Effector CD8-positive, alpha-beta T cell (primary cell): ENCODE measurements at places on chromosomes 5 and 9.
A peak's percentile ranks its signal among the peaks of the same experiment; 100 is the strongest.

DNA sequence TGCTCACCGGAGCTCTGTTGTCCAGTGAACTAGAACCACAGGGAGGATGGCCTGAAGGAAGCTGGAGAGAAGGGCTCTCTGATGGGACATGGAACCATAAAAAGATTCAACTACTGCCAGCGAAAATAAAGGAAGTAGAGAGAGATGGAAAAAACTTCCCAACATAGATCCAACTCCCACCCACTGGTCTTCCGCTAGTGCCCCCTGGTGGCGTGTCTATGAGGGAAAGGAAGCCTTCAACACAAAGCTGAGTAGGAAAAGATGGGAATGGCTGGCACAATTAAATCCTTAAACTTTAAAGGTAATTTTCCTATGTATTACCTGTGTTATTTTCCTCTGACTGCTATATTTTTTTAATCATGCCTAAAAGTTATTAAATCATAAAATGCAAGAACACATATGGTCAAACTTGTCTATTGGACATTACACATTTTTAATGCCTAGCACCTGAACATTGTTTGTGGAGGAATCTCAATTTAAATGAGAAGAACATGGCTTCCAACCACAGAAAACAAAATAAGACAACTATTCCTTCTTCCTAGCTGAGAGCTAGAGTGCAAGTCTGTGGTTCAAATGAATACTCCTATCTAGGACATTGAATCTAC lies 51.5 kb downstream of the CEP120 start:
- peak; percentile 7 for DNase-seq

DNA sequence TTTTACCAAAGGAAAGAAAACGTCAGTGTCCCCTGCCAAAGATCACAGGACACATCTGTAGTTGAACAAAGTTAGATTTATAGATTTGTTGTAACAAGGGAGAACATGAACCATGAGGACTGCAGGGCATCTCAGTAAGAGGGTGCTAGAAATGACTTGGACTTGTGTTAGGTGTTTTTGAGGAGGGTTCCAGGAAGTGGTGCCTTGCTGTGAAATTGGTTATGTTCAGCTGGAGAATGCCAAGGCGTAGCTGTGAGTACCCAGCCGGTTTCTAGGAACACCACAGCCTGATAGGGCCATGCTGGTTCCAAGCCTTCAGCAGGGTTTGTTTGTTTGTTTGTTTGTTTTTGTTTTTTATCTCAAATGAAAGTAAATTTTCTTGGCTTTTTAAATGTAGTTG lies 5.3 kb downstream of the SPEF2 start:
- no peak for DNase-seq

GRCh38 chr5:96017951-96018350 lies 56.3 kb upstream of the ELL2 start:
- DNase-seq, result no peak

DNA sequence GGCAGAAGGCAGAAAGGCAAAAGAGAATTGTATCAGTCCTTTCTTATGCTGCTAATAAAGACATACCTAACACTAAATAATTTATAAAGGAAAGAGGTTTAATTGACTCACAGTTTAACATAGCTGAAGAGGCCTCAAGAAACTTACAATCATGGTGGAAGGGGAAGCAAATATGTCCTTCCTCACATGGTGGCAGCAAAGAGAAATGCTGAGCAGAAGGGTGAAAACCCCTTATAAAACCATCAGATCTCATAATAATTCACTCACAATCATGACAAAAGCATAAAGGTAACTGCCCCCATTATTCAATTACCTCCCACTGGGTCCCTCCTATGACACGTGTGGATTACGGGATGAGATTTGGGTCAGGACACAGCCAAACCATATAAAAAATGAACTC lies 312.5 kb upstream of the PTGER4 start:
- no peak for DNase-seq

DNA sequence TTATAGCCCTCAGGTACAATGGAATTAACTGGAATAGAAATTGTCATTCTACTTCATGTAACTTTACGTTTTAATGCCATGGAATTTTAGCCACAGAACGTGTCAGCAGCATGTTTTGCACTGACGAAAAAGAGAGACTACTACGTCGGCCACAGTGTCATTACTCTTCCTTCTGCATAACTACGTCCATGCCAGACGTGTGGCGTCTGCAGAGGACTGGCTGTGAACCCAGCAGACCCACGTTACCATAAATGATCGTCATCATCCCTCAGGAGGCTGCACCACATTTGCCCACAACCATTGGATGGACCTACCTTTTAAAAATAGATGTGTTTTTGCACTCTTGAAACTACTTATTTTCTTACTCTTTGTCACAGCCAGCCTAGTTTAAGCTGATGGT lies 63.8 kb upstream of the ATG10 start:
- DNase-seq, result no peak

- DNase-seq, result no peak
These were observed 34.0 kb upstream of the RXRA start for GRCh38 chr9:134291961-134292871.

- DNase-seq, result peak; percentile 20
These were observed 185.9 kb downstream of the ERCC6L2 start for GRCh38 chr9:96061293-96061987.
